ENCODE measurements at places on chromosomes 2 and 18.

GRCh38 chr2:186113284-186113683 lies 372.8 kb upstream of the ZC3H15 start:
- DNase-seq, result no peak

GRCh38 chr2:73728711-73729110 lies 8.4 kb downstream of the TPRKB start:
- no peak for DNase-seq

DNA sequence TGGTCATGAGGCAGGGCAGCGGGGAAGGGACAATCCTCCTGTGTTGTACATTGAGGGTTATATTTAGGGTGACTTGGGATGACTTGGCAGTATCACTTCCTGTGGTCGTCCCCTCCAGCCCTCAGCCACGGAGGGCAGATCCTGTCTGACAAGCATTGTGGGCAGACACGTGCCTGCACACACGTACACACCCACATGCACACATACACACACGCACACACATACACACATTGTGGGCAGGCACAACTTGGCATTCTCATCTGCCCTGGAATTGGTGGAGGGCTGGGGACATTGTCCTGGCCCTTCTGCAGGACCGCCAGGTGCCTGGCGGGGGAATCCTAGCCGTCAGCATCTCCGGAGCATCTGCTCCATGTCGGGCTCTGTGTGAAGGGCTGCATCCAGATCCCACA lies 47.6 kb downstream of the ODC1 start:
- peak; percentile 72 for DNase-seq

DNA sequence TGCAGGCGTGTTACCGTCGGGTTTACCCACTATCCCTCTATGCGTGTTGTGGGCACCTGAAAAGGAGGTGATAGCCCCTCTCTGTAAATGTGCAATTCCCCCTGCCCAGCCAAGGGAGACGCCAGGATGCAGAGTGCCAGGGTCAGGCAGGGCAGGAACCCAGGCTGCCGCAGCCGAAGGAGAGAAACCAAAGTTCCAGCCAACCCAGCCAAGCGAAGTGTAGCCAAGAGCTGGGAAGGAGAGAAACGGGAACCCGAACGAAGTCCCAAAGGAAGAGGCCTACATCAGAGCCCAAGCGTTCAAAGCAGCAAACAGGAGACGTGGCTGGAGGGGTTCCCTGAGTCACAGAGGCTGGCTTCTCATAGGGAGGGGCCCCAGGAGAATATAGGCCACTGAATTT lies 24.2 kb upstream of the SPR start:
- no peak for DNase-seq

DNA sequence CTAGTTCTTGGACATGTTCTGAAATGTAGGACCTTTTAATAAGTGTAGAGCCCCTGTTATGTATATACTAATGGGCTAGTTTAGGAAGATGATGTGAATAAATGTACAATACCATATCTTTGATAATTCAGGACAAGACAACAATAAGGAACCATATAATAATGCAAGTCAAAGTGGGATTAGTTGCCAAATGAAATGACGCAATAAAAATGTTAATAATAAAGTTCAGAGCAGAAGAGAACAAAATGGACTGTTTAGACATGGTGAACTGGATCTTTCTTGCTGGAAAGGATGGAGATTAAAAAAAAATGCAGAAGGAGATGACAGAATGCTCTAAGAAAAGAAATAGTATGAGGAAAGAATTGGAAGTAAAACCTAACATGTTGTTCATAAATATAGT lies 43.7 kb downstream of the MMADHC start:
- DNase-seq, result no peak
